Astrocyte (in vitro differentiated cells and primary cell): ENCODE measurements at places on chromosomes 2 and 18. TPM values are rescaled to one million over a fixed set of nuclear protein-coding genes. Genes with fewer than 3 reads are reported as not detected.
A peak's percentile ranks its signal among the peaks of the same experiment; 100 is the strongest.

- DNase-seq, result no peak
Observed at GRCh38 chr2:239612133-239612532, 211.3 kb upstream of the HDAC4 start.

MYO5B gene
- 7.2 and 8.3 TPM in 2 replicates for total RNA-seq

DNA sequence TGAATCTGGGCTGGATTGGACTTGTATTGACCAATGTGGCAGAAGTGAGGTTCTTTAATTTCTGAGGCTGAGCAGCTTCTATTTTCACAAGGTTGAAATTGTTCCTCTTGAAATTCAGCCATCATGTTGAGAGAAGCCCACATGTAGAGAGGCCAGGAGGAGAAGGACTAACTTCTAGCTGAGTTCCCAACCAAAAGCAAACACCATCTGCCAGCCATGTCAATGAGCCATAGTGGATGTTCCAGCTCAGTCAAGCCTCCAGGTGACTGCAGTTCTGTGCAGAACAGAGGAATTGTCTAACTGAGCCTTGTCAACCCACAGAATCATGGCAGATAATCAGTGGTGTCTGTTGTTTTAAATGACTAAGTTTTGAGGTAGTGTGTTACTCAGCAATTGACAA lies 110.6 kb upstream of the ACVR1 start:
- no peak for DNase-seq

DNA sequence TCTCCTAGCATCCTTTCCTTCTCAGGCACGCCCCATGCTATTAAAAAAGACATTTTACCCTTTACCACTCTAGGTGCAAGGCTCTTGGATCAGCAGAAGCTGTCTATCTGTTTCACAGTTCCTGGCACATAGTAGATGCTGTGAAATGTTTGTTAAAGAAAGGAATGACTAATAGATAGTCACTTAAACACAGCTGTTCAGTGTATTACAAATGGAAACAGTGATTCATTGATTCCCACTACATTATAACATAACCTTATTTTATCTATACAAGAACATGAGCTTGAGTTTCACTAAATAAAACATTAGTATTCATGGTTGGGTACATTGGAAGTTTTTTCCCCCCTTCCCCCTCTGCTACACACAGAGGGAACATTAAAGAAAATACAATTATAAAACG lies 142.1 kb downstream of the ASXL3 start:
- peak; percentile 91 for DNase-seq

ELOA2 gene
- total RNA-seq, result not detected in 2 replicates

ANO7 gene
- total RNA-seq, result 5.8 and 7.1 TPM in 2 replicates

GRCh38 chr2:35794796-35795450 lies 560.7 kb upstream of the CRIM1 start:
- DNase-seq, result no peak

GRCh38 chr2:205683502-205684367 lies 1.4 kb downstream of the NRP2 start:
- DNase-seq, result peak; percentile 61

GRCh38 chr2:99256677-99257076 lies 1.2 kb upstream of the LYG2 start:
- no peak for DNase-seq

DNA sequence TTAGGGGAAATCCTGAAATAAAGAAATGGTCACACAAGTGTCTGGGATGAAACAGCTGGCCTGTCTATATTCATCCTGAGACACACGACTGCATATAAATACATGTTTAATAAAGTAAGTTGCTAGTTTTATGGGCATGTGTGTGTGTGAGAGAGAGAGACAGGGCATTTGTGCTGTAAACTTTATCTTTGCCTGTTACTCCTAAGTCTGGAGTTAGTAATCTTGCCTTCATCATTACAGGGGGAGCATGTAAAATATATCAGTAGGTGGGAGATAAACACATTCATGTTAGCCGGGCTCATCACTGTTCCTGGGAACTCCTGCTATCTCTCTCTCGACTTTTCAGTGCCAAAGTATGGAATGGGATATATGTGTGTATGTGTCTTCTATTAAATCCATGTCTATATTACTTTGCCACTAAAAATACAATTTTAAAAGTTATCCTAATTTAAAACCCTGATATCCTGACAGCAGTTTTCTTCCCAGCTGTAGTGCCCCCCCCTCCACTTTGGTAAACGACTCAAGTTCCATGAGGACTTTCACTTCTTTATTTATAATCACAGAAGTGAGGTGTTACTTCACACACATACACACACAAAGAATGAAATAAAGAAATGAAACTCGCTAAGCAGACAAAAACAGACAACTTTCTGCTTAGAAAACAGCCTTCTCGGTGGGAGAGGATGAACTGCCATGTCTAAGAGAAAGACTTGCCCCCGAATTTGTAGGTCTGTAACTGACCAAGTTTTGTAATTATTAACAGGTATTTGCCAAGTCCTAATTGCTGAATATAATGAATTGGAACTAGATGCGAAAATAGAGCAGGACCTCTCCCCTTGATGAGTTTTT lies 947 bp downstream of the ZEB2 start:
- no peak for DNase-seq

DNA sequence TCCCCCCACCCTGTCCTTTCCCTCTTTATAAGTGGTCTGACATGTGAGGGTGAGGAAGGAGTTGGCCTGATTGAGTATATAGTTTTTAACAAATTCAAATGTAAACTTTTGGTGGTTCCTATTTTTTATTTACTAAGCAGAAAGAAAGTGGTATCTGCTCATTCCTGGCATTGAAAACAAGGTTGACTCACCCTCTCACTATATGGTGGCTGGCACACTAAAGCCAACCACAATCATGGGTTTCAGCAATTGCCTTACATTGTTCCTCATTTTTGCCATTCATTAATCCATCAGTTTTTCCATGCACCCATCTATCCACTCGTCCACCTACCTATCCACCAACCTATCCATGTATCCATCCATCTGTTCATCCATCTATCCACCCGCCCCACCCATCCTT lies 75.4 kb upstream of the IGFBP5 start:
- no peak for DNase-seq

CCBE1 gene
- 2.7 and 4.1 TPM in 2 replicates for total RNA-seq

- DNase-seq, result no peak
Observed at GRCh38 chr2:227311861-227312506, 13.1 kb upstream of the MFF start.

DNA sequence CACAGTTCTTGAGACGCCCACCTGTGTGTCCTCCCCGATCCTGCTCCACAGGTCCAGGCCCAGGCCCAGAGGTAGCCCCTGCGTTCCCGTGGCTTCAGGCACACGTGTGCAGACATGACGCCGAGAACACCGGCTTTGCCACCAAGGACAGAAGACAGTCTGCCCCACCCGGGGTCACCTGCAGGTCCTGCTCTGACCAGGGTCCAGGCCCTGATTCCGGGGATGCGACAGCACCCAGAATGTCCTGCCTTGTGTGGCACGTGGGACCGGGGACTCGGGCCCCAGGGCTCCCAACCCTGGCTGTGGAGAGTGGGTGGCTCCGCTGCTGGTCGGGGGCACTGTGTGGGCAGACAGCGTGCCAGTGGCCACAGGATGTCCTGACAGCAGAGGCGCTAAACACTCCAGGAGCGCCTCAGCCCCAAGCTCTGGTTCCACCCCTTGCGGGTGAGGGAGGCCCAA lies 36.9 kb downstream of the ADI1 start:
- no peak for DNase-seq

ST8SIA3 gene
- 0.30 and 1.2 TPM in 2 replicates for total RNA-seq

DNA sequence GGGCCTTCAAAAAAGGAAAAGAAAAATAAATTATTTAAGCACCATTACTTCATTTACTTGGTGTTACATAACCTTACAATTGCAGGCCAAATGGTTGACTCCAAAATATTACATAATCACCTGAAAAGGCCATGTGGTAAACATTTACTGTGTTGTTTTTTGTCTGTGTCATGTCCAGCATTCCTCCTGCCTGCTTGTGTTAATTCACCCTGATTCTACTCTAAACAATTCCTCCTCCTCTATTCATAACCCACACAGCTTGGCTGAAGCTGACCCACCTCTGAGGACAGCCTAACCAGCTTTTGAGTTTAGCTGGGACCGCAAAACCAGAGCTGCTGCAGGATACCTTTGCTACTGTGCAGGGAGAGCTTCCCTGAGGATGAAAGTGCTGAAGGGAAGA lies 35.4 kb downstream of the TMX3 start:
- peak; percentile 14 for DNase-seq

CNDP1 gene
- 0.31 TPM in 1 of 2 replicates, not detected in the other for total RNA-seq

GRCh38 chr18:37567061-37567993 lies 1.7 kb upstream of the CELF4 start:
- DNase-seq, result no peak

TFCP2L1 gene
- total RNA-seq, result 0.05 TPM in 1 of 2 replicates, not detected in the other

- no peak for DNase-seq
Observed at GRCh38 chr2:160271171-160272086, 71.4 kb upstream of the ITGB6 start.

RAB6C gene
- total RNA-seq, result 0.09 and 0.14 TPM in 2 replicates

MRPS9 gene
- total RNA-seq, result 28.6 and 32.3 TPM in 2 replicates

DNA sequence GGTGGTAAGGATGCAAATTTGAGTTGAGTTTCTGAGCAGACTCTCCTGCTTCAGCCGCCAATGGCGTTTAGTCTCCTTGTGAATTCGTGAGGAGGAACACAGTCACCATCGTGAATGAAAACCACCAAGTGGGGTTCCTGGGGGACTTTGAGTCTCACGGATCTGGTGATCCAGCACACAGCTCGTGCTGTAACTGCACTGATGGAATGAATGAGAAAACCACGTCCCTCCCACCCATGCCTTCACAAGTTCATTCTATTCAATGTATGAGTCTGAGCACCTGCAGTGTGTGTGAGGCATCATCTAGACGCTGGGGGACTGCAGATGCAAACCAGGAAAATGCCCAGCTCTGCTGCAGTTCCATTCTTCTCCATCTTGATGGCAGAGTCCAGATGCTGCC lies 127.9 kb downstream of the PIEZO2 start:
- DNase-seq, result no peak

DNA sequence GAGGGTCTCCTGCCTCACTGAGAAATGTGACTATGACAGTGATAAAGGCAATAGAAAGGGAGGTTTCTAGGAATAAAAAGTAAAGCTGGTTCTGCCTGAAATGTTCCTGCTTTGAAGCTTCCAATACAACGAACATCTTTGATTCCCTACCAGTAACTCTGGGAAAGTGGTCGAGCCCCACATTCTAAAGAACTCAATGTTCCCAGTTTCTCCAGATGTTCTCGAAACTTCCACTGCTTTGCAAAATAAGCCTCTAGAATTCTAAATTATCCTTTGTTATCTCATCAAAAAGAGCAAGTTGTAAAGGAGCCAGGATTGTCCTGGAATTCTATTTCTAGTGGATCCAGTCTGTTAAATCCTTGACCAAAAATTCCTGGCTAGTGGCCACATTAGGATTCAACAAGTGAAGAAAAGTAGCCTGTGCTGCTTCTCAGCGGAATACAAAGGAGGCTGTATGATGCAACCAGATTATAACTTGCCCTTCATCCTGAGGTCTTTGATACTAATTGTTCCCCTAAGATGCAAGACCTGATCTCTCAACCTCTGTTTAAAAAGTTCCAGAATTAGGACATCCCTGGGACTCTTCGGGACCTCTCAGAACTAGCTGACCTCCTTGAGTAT lies 8.4 kb downstream of the SCN7A start:
- no peak for DNase-seq

DNA sequence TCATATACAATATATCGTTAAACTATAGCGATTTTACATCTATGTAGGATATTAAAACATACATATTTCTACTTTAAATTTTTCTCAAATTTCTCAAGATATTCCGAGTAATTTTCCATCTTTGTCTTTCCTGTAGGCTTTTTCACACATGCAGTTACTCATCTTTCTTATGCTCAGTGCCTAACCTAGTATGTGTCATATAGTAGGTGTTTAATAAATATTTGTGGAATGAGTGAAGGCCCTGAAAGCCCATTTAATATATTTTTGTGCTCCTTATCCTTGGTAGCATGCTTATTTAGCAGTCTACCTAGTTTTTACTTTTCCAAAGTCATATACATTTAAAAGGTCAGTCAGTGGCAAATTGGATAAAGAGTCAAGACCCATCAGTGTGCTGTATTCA lies 67.3 kb downstream of the ITGB6 start:
- no peak for DNase-seq

RAB17 gene
- total RNA-seq, result 0.34 and 1.4 TPM in 2 replicates

DNA sequence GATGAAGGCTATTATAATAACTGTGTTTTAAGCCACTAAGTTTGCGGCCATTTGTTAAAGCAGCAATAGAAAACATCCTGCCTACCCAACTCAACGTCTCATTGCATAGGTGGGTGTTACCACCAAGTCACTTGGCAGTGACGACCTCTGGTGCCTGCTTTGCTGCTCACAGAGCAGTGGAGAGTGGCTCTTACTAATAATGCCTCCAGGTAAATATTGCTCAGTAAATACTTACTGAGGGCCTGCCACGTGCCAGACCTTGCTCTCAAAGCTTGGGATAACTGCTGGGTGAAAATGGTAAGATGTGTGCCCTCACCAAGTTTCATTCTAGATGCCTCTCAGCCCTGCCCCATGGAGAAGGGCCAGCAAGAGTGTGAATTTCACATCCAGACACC lies 27.7 kb downstream of the ITGA6 start:
- DNase-seq, result no peak

DNA sequence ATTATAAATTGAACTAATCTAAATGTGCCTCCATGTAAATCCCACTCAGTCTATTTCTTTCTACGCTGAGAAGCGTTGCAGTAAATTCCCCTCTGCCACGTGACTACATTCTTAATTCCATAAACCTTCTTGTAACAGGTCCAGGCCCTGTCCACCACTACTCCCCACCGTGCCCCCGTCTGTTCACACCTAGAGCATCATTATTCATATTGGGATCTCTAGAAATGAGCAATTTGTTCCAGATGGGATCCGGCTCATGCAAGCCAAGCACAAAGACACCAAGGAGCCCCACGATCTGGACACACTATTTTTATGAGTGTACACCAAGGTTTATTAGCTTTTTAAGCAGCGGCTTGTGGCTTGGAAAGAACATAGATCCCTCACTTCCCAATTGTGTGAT lies 38.2 kb downstream of the BOLA3 start:
- no peak for DNase-seq
